ENCODE measurements at places on chromosomes 1 and 21. TPM values are rescaled to one million over a fixed set of nuclear protein-coding genes. Genes with fewer than 3 reads are reported as not detected.

DNA sequence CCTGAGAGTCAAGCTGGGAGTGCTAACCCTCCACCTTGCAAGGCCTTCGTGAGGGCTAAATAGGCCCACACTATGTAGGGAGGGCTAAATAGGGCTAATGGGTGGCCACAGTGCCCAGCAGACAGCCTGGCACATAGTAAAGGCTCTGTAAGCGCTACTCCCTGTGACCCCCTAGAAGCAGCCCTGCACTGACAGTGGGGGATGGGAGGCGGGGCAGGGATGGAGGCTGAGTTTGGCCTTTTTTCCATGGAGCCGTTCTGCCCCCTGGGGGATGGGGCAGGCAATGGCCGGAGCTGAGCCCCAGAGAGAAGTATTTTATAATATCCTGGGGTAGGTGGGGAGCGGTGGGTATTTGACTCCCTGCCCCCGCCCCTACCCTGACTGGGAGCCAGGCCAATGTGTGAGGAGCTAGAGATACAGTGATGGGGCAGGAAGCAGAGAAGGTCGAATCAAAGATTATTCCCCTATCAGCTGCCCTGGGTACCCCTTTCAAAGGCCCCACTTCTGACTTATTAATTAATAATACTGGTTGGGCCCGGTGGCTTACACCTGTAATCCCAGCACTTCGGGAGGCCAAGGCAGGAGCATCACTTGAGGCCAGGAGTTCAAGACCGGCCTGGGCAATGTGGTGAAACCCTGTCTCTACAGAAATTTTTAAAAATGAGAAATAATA is 42.3 kb downstream of the LACTBL1 start:
- no peak for DNase-seq

DNA sequence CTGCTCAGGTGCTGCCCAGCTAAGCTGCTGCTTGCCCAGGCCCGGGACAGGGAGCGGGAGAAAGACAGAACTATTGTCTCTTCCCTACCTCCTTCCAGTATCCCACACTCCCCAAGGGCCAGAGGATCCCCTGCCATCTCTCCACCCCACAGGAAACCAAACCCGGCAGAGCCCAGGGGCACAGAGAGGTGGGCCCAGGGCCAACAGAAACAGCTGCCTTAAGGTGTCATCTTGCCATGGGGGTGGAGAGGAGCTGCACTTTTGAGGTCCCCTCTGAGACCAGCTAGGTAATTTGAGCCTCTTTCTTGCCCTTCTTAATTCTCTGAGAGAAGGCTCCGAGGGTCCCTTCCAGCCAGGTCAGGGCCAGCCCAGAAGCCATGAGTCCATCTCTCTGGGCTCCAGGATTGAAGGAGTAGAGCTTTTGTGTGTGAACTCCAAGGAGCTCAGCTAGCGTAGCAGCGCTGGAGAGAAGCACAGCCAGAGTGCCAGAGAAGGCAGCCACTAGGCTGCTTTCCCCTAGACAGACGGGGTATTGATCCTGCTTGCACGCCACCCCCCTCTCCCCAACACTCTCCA is 9.7 kb upstream of the GPR61 start:
- no peak for DNase-seq

DNA sequence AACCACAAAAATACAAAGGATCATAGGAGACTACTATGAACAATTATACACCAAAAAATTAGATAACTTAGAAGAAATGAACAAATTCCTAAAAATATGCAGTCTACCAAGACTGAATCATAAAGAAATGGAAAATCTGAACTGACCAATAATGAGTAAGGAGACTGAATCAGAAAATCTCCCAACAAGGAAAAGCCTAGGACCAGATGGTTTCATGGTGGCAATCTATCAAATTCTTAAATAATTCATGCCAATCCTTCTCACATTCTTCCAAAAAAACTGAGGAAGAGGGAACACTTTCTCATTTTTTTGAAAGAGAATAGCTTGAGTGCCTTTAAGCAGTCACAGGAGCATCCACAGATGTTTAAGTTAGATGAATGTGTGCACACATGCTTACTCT is 31.8 kb upstream of the DISP1 start:
- DNase-seq = no peak

DNA sequence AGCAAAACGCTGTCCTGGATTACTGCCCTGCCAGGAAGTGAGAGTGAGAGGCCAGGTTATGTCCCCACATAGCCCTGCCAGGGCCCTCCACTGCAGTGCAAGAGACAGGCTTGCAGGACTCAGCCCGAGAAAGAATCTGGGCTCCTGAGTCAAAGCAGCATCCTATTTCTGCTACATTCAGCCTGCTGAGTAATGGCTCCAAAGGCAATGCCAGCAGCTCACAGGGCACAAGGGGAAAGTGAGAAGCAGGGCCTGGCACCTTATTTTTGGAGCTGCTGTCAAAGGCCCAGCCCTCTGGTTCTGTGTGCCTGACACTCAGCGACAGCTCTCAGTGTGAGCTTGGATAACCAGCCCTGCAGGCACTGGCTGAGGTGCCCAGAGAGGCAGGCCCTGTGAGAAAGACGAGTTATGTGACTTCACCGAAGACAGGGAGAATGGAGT is 83.9 kb downstream of the DTL start:
- DNase-seq = no peak

DNA sequence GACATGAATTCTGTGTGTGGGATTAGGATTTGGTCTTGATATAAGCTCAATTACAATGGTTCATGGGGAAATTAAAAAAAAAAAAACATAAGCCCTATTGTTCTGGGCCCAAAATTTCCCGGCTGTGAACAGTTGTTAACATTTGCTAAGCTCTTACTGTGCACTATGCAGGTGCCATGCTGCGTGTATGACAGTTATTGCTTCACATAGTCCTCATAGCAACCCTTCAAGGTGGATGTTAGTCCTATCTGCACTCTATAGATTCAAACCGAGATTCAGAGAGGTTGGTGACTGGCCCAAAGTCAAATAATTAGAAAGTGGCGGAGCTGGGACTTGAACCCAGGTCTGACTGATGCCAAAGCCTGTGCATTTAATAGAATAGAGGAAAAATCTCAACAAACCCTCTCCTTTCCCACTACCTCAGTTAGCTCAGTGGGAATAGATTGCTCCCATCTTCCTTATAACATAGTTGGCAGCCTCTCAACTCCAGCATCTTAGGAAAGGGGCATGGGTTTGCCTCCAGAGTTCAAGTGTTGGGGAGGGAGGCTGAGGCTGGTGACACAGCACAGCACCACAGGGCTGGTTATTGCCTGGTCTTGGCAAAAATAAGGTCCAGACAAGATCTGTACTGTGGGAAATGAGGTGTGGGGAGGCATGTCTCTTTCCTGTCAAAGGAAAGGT is 55.0 kb upstream of the GCLM start:
- no peak for DNase-seq

GRCh38 chr1:101280049-101280592 is 43.3 kb downstream of the S1PR1 start:
- DNase-seq = no peak

- no peak for DNase-seq
Measured at GRCh38 chr1:25624156-25624555, 7.6 kb downstream of the MAN1C1 start.

GRCh38 chr1:185207980-185208602 is 51.1 kb downstream of the SWT1 start:
- no peak for DNase-seq

DNA sequence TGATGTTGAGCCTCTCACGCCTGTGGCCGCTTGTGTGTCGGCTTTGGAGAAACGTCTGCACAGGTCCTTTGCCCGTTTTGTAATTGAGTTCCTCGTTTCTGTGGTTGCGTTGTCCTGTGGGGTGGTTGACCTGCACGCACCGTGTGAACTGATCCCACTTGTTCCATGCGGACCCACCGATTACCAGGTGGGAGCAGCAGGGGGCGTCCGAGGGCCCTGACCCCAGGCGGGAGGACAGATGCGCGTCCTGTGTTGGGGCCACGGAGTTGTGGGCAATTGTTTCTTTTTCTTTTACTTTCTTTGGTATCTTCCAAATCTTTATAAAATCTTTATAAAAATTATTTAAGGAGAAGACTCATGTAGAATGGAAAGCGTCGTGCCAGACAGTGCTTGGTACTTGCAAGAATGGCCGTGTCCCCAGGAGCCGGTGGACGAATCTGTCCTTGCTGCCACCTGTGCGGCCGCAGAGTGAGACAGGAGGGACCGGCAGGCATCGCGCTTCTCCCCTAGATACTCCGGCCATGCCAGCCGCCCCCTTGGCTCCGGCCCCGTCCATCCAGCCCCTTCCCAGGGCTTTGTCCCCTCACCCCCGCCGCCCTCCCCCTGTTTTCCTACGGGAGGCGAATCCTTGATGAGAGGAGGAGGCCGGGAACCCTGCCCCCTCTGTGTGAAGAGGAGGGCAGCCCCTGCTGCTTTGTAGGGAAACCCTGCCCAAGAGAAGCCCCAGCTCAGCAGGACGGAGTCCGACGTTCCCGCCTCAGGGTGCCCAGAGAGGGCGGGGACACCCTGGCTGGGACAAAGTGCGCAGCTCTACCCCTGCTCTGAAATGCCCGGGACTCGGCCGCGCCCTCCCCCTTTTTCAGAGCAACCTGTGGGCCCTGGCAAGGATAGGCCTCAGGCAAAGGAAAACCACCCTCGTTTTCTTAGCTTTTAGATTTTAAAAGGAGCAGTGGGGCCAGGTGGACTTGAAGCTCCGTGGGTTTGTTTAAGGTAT is 41.7 kb downstream of the PRKCZ start:
- no peak for DNase-seq

- no peak for DNase-seq
Measured at GRCh38 chr1:10724948-10725847, 71.2 kb downstream of the CASZ1 start.

DNA sequence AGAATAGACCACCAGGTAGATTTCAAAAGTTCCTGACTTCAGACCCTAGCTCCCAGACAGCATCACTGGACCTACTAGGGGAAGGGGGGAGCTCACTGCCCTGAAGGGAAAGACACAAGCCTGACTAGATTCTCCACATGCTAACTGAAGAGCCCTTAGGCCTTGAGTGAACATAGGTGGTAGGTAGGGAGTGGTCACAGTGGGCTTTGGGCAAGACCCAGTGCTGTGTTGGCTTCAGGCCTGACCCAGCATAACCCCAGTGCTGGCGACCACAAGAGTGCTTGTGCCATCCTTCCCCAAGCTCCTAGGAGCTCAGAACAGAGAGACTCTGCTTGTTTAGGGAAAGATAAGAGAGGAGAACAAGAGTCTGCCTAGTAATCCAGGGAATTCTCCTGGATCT is 51.1 kb upstream of the ACADM start:
- no peak for DNase-seq

DNA sequence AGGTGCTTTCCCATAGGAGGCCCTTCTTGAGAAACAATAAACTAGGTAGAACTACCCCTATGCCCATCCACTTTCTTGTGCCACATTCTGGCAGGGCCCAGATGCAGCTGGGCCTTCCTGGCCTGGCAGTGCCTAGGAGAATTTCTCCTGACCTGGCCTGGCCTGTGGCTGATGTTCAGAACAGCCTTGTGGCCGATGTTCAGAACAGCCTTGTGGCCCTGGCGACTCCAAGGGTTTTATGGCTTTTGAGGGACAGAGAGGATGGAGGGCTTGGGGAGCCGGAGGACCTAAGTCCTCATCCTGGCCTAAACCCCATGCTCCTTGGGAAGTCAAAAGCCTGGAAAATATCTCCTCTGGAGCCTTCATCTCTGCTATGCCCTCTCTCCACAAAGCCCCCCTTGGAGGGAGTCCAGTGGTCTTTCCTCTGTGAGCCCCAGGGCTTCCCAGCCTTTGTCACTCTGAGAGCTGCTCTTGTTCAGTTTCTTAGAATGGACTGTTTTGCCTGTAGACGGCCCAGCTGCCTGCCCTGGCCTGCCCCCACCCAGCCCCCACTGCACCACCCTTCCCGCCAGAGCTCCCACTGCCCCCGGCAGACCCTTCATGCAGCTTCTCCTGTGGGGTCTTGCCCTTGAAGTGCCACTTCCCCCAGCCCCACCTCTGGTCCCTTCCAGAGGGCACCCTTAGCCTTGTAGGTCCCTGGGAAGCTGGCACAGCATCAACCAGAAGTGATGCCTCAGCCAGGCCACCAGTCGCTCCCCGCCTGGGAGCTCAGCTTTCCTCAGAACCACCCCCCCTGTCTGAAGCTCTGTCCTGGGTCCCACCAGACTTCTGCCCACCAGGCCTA is 7.0 kb downstream of the GPR37L1 start:
- no peak for DNase-seq

DNA sequence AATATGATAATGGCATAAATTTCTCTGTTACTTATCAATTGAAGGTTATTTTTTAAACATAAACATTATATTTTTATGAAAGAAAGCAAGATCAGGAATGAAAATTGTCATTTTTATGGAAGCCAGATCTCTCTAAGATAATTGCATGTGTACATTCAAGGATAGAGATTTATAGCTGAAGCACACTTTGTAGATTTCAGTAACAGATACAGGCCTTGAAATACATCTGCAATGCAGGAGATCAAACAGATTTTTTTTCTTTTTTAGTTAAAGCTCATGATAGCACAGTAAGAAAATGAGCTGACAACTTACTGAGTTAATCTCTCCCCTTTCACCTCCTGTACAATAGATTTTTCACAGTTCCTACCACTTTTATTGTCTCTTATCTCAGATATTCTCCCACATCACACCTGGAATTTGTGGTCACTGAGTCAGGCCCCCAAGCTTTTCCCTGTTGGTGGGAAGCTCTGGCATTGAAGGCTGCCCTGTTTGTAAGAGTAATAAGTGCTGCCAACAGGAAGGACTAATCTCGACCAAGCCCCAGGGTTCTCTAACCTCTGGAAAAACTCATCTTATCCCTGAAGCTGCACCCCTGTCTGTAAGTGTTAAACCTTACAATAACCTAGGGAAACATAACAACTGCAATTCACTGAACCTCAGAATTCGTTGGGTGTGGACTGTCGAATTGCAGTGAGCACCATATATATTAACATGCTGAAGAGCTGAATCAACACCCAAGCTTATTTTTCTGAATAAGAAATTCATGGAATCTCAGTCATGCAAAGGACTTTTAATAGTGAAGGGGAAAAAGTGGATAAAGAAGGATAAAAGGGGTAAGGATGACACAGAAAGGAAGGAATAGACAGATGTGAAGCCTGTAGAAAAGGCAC is 599.0 kb downstream of the LMO4 start:
- no peak for DNase-seq

GRCh38 chr1:192459467-192459866 is 116.1 kb upstream of the RGS1 start:
- DNase-seq = no peak

DNA sequence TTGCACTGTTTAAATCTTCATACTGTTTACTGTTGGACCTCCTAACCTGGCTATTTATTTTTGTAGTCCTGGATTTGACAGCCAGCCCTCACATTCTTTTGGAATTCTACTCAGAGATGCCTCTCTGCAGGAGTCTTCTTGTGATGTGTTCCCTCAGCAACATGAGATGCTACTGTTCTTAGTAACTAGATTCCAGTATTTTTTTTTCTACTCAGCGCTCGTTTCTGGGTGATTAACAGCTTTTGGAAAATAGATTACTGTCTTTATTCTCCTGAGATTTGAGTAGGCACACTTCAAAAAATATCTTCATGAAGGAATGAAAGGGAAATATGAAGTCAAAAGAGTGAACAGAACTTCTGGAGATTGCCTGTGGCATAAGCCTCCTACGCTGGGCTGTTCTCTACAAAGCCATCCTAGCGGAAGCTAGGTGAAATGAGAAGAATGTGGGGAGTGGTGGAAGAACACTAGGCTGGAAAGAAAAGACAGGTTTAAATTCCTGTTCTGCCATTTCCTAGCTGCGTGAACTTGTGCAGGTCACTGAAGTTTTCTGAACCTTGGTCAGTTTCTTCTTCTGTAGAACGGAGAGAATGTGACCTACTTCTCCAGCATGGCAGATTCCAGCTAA is 75.9 kb downstream of the LRRC8C start:
- no peak for DNase-seq

- DNase-seq = no peak
Measured at GRCh38 chr1:156591432-156592157, at the start of gene NAXE. TSS of gene NAXE (plus strand) at chr1:156591776. CDS start at chr1:156591805, 29 bp downstream.

The SORT1 gene
- 55.9 TPM for total RNA-seq

The SLAMF7 gene
- total RNA-seq = not detected

The ENAH gene
- 46.1 TPM for total RNA-seq
